Left lung (tissue), 14 donors: ENCODE measurements at places on chromosomes 7 and 10. TPM values are rescaled to one million over a fixed set of nuclear protein-coding genes. Genes with fewer than 3 reads are reported as not detected.

DNA sequence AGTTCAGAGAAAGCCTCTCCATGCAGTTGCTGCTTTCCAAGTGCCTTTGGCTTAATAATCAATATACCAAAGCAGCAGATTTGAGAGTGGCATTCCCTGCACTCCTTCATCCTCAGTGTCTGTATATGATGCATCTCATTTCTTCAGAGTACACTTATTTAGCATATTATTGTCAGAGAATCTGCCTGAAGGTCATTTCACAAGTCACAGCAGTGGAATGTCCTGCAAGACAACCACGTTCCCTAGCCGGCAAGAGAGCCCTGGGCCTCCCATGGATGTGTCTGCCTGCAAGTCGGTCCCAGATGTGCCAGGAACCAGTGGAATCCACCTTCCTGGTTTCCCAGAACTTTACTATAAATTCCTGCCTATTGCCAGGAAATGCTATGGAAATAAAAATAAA lies 289.4 kb upstream of the IGFBP3 start:
- H3K4me3 ChIP-seq, result no peak overlapping the region
- no peak overlapping the region for H3K27ac ChIP-seq
- DNase-seq, result no peak
- H3K27me3 ChIP-seq, result no peaks in the 10 kb centered on the region
- H3K36me3 ChIP-seq, result no peaks in the 10 kb centered on the region

BLNK gene
- total RNA-seq, result 9.4 TPM

GRCh38 chr7:24829787-24830186 lies 72.5 kb upstream of the GSDME start:
- H3K36me3 ChIP-seq, result no peaks in the 10 kb centered on the region
- no peak for DNase-seq
- H3K4me1 ChIP-seq, result peaks cover 14% of the 10 kb centered on the region
- H3K27ac ChIP-seq, result no peak overlapping the region
- H3K27me3 ChIP-seq, result no peaks in the 10 kb centered on the region

DNA sequence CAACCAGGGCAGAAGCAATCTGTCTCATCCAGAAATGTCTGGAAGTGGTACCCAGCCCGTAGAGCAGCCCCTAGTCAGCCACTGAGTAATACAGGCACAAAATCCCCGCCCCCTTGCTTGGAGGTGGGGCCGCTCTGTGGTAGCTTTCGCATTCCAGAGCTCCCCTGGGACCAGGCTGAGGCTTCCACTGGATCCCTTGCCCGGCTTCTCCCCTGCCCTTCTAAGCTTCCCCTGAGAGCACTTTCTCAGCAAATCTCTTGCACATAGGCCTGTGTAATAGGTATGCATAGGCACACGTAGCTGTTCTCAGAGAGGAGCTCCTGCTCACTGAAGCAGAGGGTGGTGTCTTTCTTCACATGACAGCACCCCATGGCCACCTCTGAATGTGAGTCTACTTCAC lies 144.2 kb downstream of the BMS1 start:
- no peaks in the 10 kb centered on the region for H3K36me3 ChIP-seq
- no peak for DNase-seq
- no peak overlapping the region for H3K4me3 ChIP-seq
- no peak overlapping the region for H3K27ac ChIP-seq
- no peaks in the 10 kb centered on the region for H3K4me1 ChIP-seq
